NCI-H1436 treated with DMSO at 0.1 percent for 48 hours (cell line): ENCODE measurements at places on chromosomes 3 and 15.

- no peak for DNase-seq
These were observed 348.7 kb downstream of the TBL1XR1 start for GRCh38 chr3:176848431-176849214.

- DNase-seq, result no peak
These were observed 40.8 kb downstream of the TMEM45A start for GRCh38 chr3:100533176-100533575.

DNA sequence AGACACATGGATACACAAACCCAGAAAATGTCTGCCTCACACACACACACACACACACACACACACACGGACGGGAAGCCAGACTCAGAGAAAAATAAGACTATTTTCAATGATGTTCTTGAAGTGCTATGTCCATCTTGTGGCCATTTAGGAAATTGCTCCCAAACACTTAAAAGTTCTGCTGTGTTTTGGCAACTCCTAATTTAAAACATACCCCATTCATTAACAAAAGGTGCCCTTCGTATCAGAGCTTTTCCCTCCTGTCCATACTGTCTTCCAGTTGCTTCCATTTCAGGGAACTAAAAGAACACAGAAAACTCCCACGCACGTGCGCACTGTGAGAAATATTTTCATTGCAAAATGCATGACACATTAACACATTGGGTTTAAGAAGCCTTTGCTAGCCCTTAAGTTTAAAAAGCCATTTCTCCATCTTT is 44.6 kb downstream of the SLC12A1 start:
- no peak for DNase-seq

DNA sequence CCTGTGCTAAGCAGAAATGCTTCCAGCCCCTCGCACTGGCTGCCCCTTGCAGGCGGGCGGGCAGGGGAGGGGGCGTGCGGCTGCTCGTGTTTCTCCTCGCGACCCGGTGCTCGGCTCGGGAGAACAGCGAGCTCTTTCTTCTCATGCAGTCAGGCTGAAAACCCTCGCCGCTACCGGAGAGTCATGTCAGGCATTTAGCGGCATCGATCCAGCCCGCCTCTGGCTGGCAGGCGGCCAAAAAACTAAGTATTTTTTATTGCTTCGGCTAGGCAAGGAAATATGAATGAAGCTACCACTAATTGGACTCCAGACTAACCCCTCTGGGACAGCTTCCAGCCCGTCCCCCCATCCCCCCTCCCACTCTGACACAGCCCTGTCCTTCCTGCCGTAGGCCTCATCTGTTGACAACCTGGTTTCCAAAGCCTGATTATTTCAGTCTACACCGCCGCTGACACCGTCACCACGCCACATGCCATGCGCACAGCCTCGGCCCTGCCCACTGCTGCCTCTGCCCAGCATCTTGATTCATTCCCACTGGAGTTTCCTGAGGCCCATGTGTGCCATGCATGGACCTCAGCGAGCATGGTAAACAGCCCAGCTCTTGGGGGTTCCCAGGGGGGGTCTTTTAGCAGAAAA is 35.3 kb downstream of the TLE3 start:
- DNase-seq, result peak; percentile 88

DNA sequence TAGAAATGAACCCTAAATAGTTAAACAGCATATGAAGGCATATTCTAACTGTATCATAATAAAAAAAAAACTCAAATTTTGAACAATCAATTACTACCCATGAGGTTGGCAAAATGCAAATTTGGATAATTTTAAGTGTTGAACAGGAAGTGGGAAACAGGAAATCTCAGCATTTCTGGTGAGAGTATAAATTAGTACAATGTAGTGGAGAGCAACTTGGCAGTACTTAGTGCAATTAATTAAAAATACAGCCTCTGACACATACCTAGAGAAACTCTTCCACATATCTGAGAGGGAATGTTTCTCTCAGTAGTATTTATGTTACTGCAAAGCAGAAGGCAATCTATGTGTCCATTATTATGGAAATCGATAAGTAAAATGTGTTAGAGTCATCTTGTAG is 96.8 kb downstream of the TUSC7 start:
- no peak for DNase-seq

GRCh38 chr3:188431040-188431439 is 277.1 kb downstream of the LPP start:
- DNase-seq, result no peak

- DNase-seq, result no peak
These were observed 102.6 kb downstream of the EFL1 start for GRCh38 chr15:82159922-82160321.

DNA sequence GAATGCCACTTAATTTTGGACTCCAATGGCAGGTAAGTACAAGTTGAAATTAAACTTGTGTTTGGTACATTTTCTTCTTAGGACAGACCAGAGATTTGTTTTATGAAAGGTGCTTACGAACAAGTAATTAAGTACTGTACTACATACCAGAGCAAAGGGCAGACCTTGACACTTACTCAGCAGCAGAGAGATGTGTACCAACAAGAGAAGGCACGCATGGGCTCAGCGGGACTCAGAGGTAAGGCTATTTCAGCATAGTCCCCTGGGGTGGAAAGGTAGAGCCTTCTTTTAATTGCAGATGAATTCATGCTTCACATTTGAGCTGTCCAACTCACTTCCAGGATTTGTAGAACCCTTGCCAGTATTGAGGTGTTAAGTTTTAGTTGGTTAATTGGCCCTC is 51.4 kb downstream of the ASTE1 start:
- no peak for DNase-seq

GRCh38 chr3:186821429-186822387 is 15.4 kb upstream of the RFC4 start:
- DNase-seq, result peak; percentile 54
